ENCODE measurements at places on chromosomes 6 and 20. TPM values are rescaled to one million over a fixed set of nuclear protein-coding genes. Genes with fewer than 3 reads are reported as not detected.

- no peak for DNase-seq
These were observed 243.5 kb downstream of the CDKAL1 start for GRCh38 chr6:20777801-20778200.

DNA sequence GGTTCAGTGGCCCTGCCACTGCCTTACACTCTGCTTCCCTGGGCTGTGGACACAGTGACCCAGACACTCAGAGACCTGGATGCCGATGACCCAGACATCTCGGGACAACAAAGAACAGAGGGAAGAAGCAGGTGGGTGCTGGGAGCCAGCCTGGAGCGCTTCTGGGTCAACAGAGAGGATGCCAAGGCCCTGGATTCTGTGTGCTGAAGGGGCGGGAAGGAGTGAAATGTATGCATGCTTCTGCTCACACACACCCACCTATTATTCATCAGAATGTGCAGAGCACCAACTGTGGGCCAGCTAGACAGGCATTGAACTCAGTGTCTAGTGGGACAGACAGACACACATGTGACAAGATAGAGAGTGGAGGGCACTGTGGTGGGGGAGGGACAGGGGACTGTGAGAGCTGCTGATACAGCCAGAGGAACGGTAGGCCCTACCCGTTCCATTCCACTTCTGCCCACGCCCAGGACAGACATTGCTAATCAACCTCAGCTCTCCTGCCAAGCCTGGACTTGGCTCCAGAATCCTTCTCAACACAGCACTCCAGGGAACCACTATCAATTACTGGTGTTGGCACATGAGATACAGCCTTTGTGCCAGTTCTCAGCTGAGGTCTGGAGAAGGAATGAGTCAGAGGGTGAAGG lies 20.2 kb downstream of the KCNK15 start:
- DNase-seq: no peak

- no peak for DNase-seq
These were observed 61.7 kb downstream of the TMEM242 start for GRCh38 chr6:157261606-157262005.

Gene BFSP1
- total RNA-seq: 0.69 TPM

Gene TGM3
- not detected for total RNA-seq

Gene CLIC5
- not detected for total RNA-seq

GRCh38 chr6:6769466-6769865 lies 180.9 kb downstream of the LY86 start:
- no peak for DNase-seq

GRCh38 chr6:25842526-25842925 lies 10.7 kb upstream of the SLC17A1 start:
- no peak for DNase-seq

DNA sequence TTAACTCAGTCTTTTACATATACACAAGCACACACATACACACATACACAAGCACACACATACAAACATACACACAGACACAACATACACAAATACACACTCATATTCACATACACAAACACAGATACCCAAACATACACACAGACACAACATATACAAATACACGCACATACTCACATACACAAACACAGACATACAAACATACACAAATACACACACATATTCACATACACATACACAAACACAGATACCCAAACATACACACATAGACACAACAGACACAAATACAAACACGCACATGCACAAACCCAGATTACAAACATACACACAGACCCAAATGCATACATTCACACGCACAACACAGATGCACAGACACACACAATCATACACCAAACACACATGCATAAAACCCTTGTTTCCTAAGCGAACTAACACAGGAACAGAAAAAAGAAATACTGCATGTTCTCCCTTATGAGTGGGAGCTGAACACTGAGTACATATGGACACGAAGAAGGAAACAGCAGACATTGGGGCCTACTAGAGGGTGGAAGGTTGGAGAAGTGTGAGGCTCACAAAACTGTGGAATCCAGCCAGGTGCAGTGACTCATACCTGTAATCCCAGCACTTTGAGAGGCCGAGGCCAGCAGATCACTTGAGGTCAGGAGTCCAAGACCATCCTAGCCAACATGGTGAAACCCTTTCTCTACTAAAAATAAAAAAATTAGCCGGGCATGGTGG lies 34.2 kb downstream of the PIM1 start:
- no peak for DNase-seq

- DNase-seq: no peak
These were observed 11.2 kb downstream of the NEU1 start for GRCh38 chr6:31851485-31851832.

DNA sequence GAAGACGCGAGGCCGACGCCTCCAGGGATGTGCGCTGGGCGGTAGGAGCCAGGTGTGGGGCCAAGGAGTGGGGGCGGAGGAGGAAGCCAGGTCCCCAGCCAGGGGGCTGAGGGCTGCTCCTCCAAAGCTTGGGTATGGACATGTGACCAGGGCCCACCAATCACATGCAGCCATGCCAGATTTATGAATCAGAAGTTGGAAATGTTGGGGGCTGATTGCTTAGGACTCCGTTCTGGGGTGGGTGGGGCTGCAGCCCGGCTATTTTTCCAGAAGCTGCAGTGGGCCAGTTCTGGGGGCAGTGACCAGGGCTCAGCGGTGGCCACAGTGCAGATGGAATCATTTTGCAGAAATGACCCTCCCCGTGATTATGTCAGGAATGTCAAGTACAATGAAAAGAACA lies 96.0 kb downstream of the CEBPB start:
- no peak for DNase-seq

DNA sequence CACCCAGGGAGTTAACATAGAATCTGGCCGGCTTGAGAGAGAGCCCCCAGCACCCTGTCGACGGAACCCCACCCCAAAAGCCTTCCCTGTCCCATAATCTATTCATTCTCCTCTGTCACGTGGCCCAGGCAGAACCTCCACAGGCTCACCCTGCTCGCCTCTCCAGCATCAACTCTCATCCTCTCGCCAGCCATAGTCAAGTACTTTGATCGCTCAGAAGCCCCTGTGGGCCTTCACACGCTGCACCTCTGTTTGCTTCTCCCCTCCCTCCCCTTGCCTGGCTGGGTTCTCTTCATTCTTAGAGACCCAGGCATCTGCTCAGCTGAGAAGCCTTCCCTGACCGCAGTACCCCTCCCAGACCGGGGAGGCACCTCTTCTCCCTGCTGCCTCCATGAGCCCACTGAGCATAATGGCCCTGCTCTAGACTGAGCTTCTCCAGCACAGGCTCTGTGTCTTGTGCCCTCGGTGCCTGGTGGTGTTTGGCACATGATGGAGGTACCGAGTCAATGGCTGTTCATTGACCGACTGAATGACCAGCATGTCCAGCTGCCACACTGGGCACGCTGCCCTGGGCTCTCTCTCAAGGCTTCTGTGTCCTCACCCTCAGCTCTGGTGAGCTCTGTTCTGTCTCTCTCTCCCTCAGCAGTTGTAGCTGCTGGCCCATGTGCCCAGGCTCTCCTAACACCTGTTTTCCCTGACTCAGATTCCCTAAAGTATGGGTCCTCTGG lies 33.7 kb downstream of the PKIG start:
- no peak for DNase-seq

DNA sequence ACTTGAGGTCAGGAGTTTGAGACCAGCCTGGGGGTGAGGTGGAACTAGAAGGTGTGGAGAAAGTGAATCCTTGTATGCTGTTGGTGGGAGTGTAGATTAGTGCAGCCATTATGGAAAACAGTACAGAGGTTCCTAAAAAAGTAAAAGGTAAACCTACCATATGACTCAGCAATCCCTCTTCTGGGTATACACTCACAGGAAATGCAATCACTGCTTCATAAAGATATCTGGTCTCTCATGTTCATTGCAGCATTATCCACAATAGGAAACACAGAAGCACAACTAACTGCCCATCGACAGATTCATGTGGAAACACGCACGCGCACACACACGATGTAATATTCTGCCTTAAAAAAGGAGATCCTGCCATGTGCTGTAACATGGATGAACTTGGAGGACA lies 66.7 kb downstream of the CDC5L start:
- DNase-seq: no peak

- no peak for DNase-seq
These were observed 1.2 kb downstream of the ENTPD6 start for GRCh38 chr20:25196786-25197120.

Gene C4A
- 9.3 TPM for total RNA-seq

- no peak for DNase-seq
These were observed 88.1 kb downstream of the CEP162 start for GRCh38 chr6:84139311-84139710.

All from glutamatergic neuron (in vitro differentiated cells).